Left lung (tissue), 14 donors: ENCODE measurements at places on chromosomes 11 and 22. TPM values are rescaled to one million over a fixed set of nuclear protein-coding genes. Genes with fewer than 3 reads are reported as not detected.

GRCh38 chr11:116774661-116775060 is 1.9 kb upstream of the BUD13 start:
- H3K4me1 ChIP-seq = peaks cover 6% of the 10 kb centered on the region
- no peak overlapping the region for H3K4me3 ChIP-seq
- no peak for DNase-seq
- H3K36me3 ChIP-seq = no peaks in the 10 kb centered on the region
- no peaks in the 10 kb centered on the region for H3K27me3 ChIP-seq

DNA sequence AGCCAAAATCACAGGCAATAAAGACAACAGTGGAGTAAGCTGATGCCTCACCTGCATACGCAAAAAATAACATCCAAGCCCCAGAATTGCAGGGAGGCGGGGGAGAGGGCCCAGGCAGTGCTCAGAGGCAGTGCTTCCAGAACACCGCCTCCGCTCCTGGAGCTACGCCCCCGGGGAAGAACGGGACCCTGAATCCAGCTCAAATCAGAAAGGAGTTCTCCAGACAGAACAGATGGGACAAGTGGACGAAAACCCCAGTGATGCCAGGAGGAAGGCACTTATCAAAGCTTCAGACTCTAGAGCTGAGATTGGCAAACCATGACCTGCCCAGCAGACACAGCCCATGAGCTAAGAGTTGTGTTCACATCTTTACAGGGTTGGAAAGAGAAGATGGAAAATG is 683.9 kb downstream of the TBC1D22A start:
- H3K4me1 ChIP-seq = no peaks in the 10 kb centered on the region
- H3K36me3 ChIP-seq = no peaks in the 10 kb centered on the region
- no peaks in the 10 kb centered on the region for H3K27me3 ChIP-seq
- H3K27ac ChIP-seq = no peak overlapping the region

- no peaks in the 10 kb centered on the region for H3K36me3 ChIP-seq
- no peak for DNase-seq
- H3K4me3 ChIP-seq = no peak overlapping the region
These were observed 49.3 kb downstream of the RBMXL2 start for GRCh38 chr11:7138051-7138450.

- DNase-seq = no peak
- H3K27me3 ChIP-seq = no peaks in the 10 kb centered on the region
- H3K4me1 ChIP-seq = peaks cover 52% of the 10 kb centered on the region
- H3K27ac ChIP-seq = peak overlapping the region; percentile 89
These were observed 4.3 kb upstream of the ATP5MGL start for GRCh38 chr22:42644422-42645340.

- no peaks in the 10 kb centered on the region for H3K27me3 ChIP-seq
- no peak overlapping the region for H3K27ac ChIP-seq
- H3K4me1 ChIP-seq = peaks cover 44% of the 10 kb centered on the region
- no peak for DNase-seq
- H3K4me3 ChIP-seq = no peak overlapping the region
These were observed 22.3 kb downstream of the ARHGAP1 start for GRCh38 chr11:46677991-46678740.

GRCh38 chr22:17537155-17537554 is 26.1 kb upstream of the SLC25A18 start:
- H3K4me3 ChIP-seq = no peak overlapping the region
- DNase-seq = no peak
- no peak overlapping the region for H3K27ac ChIP-seq

- no peaks in the 10 kb centered on the region for H3K36me3 ChIP-seq
- no peak overlapping the region for H3K4me3 ChIP-seq
- H3K27ac ChIP-seq = no peak overlapping the region
- H3K27me3 ChIP-seq = no peaks in the 10 kb centered on the region
- no peak for DNase-seq
These were observed 193.3 kb upstream of the NAV2 start for GRCh38 chr11:19519353-19519752.

GRCh38 chr22:42892571-42893316 is 35.7 kb upstream of the ARFGAP3 start:
- H3K4me1 ChIP-seq = peaks cover 97% of the 10 kb centered on the region
- no peak overlapping the region for H3K4me3 ChIP-seq
- H3K27ac ChIP-seq = peak overlapping the region; percentile 73
- no peak for DNase-seq
- peaks cover 40% of the 10 kb centered on the region for H3K36me3 ChIP-seq

GRCh38 chr11:77821349-77821851 is 456 bp downstream of the AAMDC start:
- H3K27me3 ChIP-seq = no peaks in the 10 kb centered on the region
- DNase-seq = peak; percentile 39
- peak overlapping the region; percentile 96 for H3K27ac ChIP-seq
- H3K36me3 ChIP-seq = no peaks in the 10 kb centered on the region

- no peaks in the 10 kb centered on the region for H3K27me3 ChIP-seq
- no peak overlapping the region for H3K27ac ChIP-seq
- no peaks in the 10 kb centered on the region for H3K36me3 ChIP-seq
- DNase-seq = no peak
These were observed 26.7 kb upstream of the ETS1 start for GRCh38 chr11:128614026-128614425.

GRCh38 chr11:132942611-132943356 is 589.5 kb downstream of the OPCML start:
- H3K36me3 ChIP-seq = no peaks in the 10 kb centered on the region
- H3K4me3 ChIP-seq = no peak overlapping the region
- DNase-seq = no peak
- no peaks in the 10 kb centered on the region for H3K4me1 ChIP-seq
- H3K27me3 ChIP-seq = peaks cover 58% of the 10 kb centered on the region

DNA sequence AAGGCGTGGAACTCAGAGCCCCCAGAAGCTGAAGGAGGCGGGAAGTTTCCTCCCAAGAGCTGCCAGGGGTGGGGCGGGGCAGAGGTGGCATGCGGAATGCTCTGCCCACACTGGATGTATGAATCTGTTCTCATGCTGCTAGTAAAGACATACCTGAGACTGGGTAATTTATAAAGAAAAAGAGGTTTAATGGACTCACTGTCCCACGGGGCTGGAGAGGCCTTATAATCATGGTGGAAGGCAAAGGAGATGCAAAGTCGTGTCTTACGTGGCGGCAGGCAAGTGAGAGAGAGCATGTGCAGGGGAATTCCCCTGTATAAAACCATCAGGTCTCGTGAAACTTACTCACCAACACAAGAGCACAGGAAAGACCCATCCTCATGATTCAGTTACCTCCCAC is 57.6 kb downstream of the SMIM38 start:
- no peaks in the 10 kb centered on the region for H3K36me3 ChIP-seq
- H3K4me1 ChIP-seq = no peaks in the 10 kb centered on the region
- no peaks in the 10 kb centered on the region for H3K27me3 ChIP-seq

DNA sequence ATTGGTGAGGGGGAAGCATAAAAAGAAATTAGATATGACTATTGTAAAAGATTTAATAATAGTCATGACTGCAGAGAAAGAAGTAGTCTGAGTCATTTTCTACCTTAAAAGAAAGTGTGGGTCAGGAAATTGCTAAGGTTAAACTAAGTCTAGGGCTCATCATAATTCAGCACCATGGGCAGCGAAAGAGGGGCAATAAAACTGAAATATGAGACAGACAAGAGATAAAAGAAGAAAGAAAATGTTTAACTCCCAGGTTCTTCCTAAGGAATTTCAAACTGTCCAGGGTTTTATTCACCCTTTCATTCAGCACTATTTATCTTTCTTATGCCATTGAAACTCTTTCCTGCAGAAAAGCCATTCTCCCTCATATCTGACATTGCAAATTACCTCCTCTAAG is 114.4 kb upstream of the API5 start:
- H3K4me1 ChIP-seq = no peaks in the 10 kb centered on the region
- H3K27ac ChIP-seq = no peak overlapping the region
- no peaks in the 10 kb centered on the region for H3K27me3 ChIP-seq
- no peak overlapping the region for H3K4me3 ChIP-seq
- DNase-seq = no peak

DNA sequence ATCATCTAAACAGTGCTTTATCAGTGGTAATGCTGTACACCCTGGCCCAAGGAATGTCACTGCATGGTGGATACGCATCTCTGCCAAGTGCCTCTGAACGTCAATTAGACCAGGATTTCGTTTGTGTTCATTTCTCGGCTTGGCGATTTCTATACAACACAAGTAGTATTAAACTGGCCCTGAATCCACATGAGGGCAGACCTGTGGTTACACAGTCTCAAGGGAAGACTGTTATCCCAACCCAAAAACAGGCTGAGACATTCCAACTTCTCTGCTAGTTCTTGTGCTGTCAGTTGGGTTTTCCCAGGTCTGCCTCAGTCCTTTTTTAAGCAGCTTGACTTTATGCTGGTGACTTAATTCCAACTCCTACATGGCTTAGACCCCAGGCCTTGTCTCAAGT is 58.1 kb downstream of the HIRA start:
- no peak overlapping the region for H3K27ac ChIP-seq
- DNase-seq = no peak
- H3K27me3 ChIP-seq = no peaks in the 10 kb centered on the region
- H3K4me3 ChIP-seq = no peak overlapping the region

GRCh38 chr11:128238521-128239265 is 348.7 kb downstream of the ETS1 start:
- H3K4me3 ChIP-seq = no peak overlapping the region
- no peak overlapping the region for H3K27ac ChIP-seq
- DNase-seq = no peak
- H3K4me1 ChIP-seq = peaks cover 12% of the 10 kb centered on the region
- no peaks in the 10 kb centered on the region for H3K27me3 ChIP-seq
- H3K36me3 ChIP-seq = no peaks in the 10 kb centered on the region

DNA sequence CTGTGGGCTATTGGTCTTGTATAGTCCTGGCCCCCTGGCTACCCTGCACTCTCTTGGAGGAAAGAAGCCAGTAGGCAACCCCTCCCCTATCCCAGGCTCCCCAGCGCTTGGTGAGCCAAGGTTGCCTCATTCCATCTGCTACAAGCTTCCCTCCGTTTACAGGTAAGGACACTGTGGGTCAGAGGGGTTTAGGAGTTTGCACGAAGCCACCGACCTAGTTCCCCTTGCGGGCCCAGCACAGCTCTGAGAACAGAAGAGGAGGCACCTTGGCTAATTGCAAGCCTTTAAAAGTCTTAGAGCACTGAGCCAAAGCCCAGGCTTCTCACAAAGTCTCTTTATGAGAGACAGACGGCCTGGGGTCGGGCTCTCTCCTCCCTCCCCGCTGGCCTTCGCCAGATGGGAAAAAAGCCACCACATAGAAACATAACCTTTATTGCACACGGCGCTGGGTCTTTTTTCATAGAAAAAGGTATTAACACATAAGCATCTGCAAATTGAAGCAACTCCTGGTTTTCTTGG is 99.8 kb downstream of the CEP164 start:
- H3K4me3 ChIP-seq = no peak overlapping the region
- H3K36me3 ChIP-seq = no peaks in the 10 kb centered on the region
- no peak overlapping the region for H3K27ac ChIP-seq
- H3K27me3 ChIP-seq = peaks cover 6% of the 10 kb centered on the region
- DNase-seq = no peak

DNA sequence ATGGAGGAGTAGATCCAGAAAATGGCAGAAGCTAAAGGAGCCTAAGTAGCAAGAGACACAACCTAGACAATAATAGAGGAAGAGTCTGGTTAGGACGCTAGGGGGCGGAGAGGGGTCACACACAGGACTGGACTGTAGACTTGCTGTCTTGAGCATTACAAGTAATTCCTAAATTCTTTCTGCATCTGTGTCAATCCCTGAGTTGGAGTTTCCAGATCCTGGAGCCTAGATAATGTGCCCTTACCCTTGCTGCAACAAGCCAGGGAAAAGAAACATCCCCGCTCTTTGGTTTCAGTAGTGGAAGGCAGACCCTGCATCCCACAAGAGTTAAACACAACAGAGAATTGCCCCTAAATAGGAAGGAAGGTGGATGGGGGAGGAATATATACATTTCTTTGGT is 14.9 kb upstream of the CCDC73 start:
- DNase-seq = no peak
- no peak overlapping the region for H3K27ac ChIP-seq
- no peak overlapping the region for H3K4me3 ChIP-seq
- no peaks in the 10 kb centered on the region for H3K4me1 ChIP-seq
- no peaks in the 10 kb centered on the region for H3K36me3 ChIP-seq
- H3K27me3 ChIP-seq = no peaks in the 10 kb centered on the region

DNA sequence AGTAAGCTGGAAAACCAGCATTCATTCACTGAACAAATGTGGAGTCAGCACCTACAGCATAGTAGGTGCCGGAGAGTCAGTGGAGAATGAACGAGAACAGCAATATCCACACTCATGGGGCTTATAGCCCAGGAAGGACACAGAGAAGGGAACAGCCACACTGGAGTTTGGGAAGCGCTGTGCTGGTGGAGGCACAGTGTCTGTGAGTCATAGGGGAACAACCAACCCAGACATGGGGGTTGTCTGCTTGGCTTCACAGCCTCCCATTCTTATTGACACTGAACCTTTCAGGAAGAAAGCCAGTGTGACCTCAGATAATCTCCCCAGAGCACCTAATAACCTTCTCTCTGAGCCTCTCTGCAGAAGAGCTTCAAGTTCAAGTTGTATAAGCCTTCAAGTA is 56.6 kb upstream of the UBASH3B start:
- no peaks in the 10 kb centered on the region for H3K4me1 ChIP-seq
- no peak overlapping the region for H3K4me3 ChIP-seq
- H3K27me3 ChIP-seq = no peaks in the 10 kb centered on the region
- no peaks in the 10 kb centered on the region for H3K36me3 ChIP-seq

DNA sequence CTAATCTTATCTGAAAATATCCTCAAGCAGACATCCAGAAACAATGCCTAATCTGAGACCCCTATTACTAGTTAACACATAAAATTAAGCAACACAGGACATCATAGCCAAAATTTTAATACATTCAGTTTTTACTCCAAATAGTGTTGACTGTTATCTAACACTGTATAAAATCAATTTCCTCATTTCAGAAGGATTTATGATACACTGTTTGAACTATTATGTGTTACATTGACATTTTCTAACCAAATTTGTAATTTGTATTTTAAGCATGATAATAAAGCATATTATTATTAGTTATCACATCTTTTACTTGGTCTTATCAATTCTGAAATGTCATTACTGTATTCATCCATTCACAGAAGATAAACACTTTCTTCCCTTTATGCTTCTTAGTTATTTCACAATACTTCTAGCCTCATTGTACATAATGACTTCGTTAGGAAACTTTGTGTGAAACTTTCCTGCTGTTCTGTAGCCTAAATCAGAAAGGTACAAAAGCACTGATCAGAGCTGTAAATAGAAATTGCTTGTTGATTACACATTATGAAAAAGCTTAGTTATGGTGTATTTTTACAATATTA is 1248.9 kb downstream of the JRKL start:
- DNase-seq = no peak
- no peaks in the 10 kb centered on the region for H3K4me1 ChIP-seq
- no peak overlapping the region for H3K27ac ChIP-seq
- H3K36me3 ChIP-seq = no peaks in the 10 kb centered on the region

The RIN1 gene
- total RNA-seq = 7.1 TPM

The SMTNL1 gene
- not detected for total RNA-seq

The ARVCF gene
- total RNA-seq = 18.2 TPM

The ACO2 gene
- total RNA-seq = 85.3 TPM

The SRRD gene
- 19.2 TPM for total RNA-seq

The PDGFD gene
- total RNA-seq = 2.1 TPM

The KCNE3 gene
- 26.6 TPM for total RNA-seq

The PHOX2A gene
- total RNA-seq = not detected

The RAG1 gene
- total RNA-seq = 0.50 TPM

The LUZP2 gene
- total RNA-seq = 1.2 TPM

The SCGB1D2 gene
- not detected for total RNA-seq
